GM20000 (cell line): ENCODE measurements at places on chromosomes 1 and 21.

GRCh38 chr1:211541720-211542477 is 37.1 kb downstream of the SLC30A1 start:
- DNase-seq = no peak

- DNase-seq = no peak
These were observed 17.1 kb upstream of the ACBD3 start for GRCh38 chr1:226203655-226204054.

DNA sequence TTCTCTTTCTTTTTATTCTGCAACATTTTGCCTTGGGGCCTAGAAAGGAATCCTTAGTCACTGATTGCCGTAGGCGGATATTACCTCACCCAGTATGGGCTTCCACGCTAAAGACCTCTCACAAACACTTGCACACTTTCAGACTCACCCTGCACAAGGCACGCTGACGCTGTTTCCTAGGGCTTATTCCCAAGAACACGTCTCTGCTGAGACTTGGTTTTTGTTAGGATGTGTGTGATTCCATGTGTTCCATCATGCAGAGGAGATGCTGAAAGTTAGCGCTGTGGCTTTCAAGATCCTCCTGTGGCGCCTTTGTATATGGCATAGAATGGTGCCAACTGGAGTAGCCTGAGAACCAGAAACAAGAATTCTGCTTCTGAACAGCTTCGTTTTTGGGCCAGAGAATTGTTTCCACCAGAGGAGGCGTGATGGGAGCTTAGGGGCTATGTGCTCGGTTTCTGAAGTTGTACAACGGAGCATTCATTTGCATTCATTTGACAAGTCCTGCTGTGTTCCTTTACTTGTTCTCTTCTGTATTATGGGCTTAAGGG is 297.0 kb downstream of the DISC1 start:
- no peak for DNase-seq

DNA sequence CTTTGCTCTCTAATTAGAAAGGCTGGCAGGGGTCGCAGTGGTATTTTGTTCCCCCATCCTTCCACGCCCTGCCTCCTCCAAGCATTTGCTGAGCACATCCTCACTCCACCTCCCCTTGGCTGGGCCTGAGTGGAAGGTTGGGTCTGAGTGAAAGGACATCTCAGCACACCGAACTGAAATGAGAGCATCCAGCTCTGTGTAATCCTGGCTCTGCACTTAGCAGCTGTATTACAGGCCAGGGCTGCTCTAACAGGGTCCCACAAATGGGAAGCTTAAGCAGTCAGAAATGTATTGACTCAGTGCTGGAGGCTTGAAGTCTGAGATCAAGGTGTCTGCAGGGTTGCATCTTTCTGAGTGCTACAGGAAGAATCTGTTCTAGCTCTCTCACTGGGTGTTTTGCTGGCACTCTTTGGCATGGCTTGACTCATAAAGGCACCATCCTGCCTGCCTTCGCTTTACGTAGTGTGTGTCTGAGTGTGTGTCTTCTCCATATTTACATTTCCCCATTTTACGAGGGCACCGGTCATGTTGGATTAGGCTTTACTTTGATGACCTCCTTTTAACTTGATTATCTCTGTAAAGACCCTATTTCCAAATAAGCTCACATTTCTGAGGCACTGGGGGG is 48.5 kb upstream of the IGSF21 start:
- no peak for DNase-seq

- DNase-seq = no peak
These were observed 208.7 kb downstream of the SIPA1L2 start for GRCh38 chr1:232421143-232421796.

GRCh38 chr1:83682132-83682531 is 316.8 kb downstream of the TTLL7 start:
- no peak for DNase-seq

DNA sequence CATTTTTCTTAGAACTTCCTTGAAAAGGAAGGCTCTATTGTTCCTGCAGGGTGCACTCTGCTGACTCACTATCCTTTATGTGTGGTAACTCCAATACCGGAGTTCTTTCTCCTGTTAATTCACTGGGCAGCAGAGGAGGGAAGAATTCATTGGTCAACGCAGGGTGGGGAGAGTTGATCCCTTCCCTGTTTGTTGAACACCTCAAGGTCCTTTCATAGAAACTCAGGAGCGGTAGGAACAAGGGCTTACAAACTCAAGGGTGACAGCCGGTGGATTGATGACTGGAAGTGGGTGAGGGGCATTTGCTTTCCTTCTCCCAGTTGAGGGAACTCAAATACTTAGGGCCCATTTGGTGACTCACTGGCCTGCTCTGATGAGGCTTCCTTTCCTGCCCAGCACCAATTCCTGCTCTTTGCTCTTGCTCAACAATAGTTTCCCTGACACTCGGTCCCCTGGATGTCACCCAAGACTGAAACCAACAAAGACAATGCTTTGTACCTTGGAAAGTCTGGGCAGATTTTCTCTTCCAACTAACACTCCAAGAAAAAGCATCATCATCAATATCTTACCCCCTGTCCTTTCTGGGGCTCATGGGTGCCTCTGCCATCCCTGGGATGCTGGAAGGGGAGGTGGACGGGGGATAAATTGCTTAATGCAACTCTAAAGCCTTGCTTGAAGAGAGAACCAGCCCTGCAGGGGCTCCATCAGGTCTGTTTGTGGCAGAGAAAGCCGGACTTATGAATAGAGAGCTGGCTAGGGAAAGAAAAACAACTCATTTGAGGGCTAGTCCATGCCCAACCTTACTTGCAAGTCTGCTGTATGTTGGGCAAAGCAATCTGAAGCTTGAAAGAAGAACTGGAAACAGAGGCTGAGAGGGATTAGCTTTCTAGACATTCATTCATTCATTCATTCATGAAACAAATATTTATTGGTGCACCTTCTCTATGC is 9.3 kb downstream of the SLC26A9 start:
- no peak for DNase-seq

DNA sequence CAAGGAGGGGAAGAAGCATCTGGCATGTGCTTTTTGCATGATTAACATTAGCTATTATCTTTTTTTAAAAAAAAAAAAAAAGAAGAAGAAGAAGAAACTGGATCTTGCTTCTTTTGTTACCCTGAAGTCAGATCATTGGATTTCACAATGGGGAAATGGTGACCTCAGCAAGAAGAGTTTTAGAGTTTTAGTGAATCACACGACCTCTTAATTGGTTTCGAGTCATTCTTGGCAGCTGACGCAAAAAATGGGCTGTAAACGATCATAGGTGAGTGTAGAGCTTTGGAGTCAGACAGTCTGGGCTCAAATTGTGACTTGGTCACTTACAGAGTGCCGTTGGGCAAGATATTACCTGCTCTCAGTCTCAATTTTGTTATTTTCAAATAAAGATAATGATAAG is 33.3 kb upstream of the PGBD5 start:
- DNase-seq = no peak

DNA sequence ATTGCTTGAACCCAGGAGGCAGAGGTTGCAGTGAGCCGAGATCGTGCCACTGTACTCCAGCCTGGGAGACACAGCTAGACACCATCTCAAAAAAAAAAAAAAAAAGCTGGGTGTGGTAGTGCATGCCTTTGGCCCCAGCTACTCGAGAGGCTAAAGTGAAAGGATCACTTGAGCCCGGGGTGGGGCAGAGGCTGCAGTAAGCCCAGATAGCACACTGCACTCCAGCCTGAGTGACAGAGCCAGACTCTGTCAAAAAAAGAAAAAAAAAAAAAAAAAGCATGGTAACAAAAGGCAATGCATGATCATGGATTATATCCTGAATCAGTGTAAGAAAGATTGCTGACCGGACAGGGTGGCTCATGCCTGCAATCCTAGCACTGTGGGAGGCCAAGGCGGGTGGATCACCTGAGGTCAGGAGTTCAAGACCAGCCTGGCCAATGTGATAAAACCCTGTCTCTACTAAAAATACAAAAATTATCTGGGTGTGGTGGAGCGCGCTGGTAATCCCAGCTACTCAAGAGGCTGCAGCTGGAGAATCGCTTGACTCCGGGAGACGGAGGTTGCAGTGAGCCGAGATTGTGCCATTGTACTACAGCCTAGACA is 76.3 kb downstream of the RUSC1 start:
- DNase-seq = no peak

- no peak for DNase-seq
These were observed 25.0 kb upstream of the ZNF436 start for GRCh38 chr1:23394684-23395083.

DNA sequence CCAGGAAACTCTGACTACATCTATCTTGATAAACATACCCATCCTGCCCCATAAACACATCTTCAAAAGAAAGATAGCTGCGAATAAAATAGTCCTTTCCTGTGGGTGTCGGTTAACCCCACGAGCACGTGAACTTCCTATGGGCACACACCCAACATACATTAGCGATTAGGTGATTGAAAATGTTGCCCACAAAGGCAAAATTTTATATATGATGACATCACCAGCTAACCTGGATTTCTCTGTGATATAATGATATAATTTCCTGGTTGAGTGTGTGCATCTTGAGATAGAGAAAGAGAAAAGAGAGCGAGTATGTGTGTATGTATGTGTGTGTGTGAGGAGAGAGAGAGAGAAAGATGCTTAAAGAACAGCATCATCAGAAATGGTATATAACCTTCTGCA is 296.1 kb downstream of the PTPRC start:
- no peak for DNase-seq

- no peak for DNase-seq
These were observed 12.3 kb downstream of the SLC19A1 start for GRCh38 chr21:45529785-45530422.

GRCh38 chr1:44584167-44584566 is 90.1 kb downstream of the TMEM53 start:
- no peak for DNase-seq

GRCh38 chr1:161763522-161764098 is 2.5 kb upstream of the ATF6 start:
- peak; percentile 29 for DNase-seq

DNA sequence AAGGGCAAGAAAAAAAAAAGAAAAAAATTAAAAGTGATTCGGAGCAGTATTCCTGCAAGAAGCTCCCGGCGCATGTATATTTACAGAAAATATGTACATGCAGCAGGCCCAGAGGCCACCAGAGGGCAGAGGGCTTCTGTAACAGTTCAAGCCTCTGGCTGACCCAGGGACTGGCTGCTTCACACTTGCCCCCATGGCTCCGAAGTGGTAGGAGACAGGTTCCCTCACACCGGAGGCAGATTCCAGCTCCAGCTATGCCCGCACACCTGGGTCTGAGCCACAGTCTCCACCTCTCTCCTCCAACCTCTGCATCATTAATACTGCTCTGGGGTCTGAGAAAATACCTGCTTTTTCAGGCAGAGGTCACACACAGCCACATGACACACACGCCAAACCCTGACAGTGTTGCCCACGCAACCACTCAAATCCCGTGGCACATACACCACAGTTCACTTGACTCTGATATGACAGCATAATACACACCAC is 2.2 kb upstream of the ARHGAP30 start:
- peak; percentile 86 for DNase-seq

GRCh38 chr1:183040547-183040971 is 17.3 kb downstream of the LAMC1 start:
- no peak for DNase-seq

DNA sequence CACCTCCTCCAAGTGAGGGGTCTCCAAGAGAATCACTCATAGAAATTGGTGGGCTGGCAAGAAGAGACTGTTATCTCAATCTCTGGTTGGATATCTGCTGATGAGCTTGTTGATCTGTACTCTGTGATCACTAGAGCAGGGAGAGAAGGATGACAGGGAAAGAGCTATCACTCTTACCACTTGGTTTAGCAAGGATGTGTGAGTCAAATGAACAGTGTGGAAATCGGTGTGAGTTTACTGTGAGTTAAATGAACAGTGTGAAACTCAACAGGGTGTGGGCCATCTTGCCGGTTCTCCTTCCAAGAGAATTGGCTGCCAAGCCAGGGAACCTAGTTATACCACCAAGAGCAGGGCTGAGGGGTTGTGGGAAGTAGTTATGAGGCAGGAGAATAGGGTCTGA is 33.3 kb upstream of the CD1D start:
- DNase-seq = no peak

DNA sequence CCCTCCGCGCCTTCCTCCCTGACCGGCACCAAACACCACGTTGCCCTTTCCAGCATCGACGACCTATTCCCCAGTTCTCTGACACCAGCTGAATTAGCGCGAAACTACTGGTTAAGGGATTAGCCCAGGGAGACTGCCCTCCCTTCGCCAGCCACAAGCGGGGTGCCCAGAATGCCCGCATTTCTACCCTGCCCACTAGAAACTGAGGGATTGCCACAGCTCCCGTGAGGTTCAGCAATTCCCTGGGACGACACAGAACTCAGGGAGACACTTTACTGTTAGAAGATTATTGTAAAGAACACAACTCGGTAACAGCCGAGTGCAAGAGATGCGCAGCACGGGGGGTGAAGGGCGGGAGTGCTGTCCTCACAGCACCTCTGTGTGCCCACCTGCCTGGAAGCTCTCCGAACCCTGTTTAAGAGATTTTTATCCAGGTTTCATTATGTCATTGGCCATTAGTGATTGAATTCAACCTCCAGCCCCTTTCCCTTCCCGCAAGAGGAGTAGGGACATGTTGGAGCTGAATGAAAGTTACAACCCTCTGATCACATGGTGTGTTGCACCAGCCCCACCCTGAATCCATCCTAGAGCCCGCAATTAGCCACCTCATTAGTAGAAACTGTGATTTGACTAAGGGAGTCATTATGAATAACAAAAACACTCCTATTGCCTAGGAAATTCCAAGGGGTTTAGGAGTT is 15.8 kb upstream of the RIPPLY3 start:
- no peak for DNase-seq

GRCh38 chr1:93672069-93672468 is 9.6 kb downstream of the BCAR3 start:
- DNase-seq = no peak

- DNase-seq = no peak
These were observed 175.6 kb upstream of the DAB1 start for GRCh38 chr1:57599236-57599994.

- no peak for DNase-seq
These were observed 53.1 kb downstream of the SLC19A1 start for GRCh38 chr21:45488931-45489721.

DNA sequence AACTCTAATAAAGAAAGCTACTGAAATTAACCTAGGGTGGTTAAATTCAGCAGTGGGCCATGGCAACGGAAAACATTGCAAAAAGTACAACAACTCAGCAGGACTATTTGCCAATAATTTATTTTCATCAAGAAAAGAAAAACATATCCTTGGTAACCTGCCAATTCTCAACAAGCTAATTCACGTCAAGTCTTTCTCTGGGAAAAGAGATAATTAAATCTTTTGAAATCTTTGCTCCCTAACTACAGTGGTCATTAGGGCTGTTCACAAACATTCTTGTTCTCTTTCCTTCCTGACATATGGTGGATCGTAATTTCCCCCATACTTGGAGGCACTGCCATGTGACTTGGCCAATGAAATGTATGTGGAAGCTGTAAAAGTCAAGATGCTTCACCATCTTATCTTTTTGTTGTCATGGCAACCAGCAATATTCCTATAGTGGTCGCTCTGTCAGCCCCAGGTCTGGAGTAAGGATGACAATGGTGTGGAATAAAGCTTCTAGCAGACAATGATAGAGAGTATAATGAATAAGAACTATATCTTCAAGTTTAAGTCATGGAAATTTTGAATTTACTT is 29.6 kb upstream of the ZNF326 start:
- no peak for DNase-seq

- DNase-seq = peak; percentile 22
These were observed 45.5 kb downstream of the VPS13D start for GRCh38 chr1:12275370-12275769.

GRCh38 chr1:62263814-62264353 is 55.4 kb downstream of the KANK4 start:
- DNase-seq = no peak

GRCh38 chr1:153339802-153340201 is 8.8 kb downstream of the PGLYRP4 start:
- DNase-seq = peak; percentile 23
